ENCODE measurements at places on chromosomes 3 and 15.

GRCh38 chr3:131744765-131745164, 242.0 kb upstream of the MRPL3 start:
- DNase-seq = no peak

DNA sequence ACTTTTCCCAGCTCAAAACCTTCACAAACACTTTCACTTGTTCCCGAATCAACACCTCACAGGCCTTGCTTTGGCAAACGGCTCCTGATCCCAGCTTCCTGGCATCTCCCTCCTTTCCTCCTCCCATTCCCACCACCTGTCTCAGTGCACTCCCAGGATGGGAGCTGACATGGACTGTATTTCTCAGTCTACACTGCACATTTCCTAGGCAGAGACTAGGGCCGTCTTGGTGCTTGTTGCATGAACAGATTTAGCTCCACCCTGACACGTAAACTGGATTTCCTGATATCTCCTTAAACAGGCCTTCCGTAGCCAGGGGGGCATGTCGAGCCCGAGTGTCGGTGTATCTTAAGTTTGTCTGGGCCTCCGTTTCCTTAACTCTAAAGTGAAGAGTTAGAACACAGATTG, 790 bp upstream of the WHAMM start:
- no peak for DNase-seq

DNA sequence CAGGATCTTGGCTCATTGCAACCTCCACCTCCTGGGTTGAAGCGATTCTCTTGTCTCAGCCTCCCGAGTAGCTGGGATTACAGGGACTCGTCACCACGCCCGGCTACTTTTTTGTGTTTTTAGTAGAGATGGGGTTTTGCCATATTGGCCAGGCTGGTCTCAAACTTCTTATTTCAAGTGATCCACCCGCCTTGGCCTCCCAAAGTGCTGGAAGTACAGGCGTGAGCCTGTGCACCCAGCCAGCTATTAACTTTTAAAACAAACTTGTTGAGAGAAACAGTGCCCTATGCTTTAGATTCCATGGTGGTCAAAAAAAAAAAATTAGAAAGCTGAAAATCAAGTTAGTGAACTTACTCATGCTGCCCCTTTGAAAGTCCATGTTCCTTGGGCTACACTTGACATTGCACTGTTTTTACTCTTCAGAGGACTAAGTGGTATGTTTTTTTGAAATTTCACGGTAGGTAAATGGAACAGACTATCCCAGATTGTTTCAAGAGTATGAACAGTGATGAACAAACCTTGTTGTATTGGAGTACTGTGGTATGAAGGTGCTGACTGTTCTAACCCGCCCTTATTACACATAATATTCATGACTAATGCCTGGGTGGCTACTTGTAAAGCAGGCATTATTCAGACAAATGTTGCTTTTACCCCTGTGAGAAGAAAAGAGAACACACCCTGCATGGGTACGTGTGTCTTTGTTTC, 206.9 kb downstream of the KLHL25 start:
- no peak for DNase-seq

DNA sequence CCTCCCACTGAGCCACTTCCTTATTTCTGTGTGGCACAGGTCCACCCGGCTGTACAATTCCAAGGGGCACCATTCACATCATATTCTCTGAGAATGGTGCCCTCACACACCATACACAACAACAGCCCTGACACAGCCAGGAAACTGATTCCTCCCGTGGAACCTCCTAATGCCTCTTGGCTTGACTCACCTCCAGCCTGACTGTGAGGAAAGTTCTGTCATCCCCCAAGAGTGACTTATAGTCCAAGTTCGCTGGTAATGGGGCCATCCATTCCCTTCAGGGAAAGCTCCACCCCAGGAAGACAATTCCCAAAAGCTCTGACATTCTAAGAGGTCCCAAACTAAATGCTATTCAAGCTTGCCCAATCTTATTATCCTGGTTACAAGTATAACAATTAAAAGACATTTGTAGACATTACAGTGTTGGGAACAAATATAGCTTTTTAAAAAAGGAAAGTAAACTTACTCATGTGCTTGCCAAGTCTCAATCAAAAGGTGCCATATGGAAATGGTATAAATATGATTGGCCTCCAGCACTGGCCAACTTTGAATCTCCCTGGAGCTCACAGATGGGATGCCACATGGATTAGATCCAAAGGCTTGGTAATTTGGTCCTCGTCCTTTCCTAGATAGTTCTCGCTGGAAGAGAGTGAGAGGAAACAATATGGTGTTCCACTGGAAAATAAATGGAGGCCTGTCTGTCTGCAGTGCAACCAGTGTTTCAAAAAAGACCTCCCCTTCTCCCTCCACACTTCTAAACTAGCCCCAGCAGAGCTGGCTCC, 56.3 kb upstream of the PSMD6 start:
- DNase-seq = no peak

DNA sequence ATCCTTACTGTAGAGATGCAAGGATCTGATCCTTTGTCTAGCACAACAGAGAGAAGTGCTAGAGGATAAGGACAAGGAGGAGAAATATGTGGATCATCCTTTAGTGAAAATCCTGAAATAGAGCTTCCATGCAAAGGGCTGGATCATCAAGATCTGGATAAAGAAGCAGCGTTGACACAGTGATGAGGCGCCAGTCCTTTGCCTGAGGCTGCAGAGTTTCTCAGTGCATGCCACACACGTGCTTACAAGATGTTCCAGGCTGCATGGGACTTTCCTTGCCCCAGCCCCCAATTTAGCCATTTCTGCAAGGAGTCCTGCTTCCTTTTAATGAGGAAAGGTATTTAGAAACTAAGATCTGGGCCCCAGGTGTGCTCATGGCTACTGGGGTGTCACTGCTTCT, 7.2 kb upstream of the ABTB1 start:
- DNase-seq = no peak

DNA sequence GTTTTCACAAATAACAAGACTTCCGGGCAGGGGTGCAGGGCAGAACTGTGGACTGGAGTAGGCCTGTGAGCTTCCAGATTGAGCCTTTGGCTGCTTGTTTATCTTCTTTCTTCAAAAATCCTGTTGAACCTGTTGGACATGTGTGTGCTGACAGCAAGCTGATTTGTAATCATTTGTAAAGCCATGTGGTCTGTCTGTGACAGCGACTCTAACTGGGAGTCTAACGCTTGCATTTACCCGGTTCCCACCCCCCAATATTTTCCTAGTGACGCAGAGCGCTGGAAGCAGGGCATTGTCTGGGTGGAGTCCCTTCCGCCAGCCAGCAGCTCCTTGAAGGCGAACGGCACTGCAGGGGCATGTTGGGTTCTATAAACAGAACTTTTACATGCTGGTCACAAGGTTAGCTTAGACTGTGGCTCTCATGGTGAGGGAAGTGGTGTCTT, 85.7 kb upstream of the MYZAP start:
- no peak for DNase-seq

GRCh38 chr3:98612996-98613517, 19.6 kb upstream of the CPOX start:
- no peak for DNase-seq
